ENCODE measurements at places on chromosomes 11 and 22.

- DNase-seq: no peak
These were observed 96.1 kb upstream of the CD44 start for GRCh38 chr11:35042913-35043312.

GRCh38 chr11:72781313-72782080, 12.3 kb downstream of the STARD10 start:
- DNase-seq: no peak

- no peak for DNase-seq
These were observed 1137.0 kb downstream of the FAM181B start for GRCh38 chr11:81596704-81597103.

- DNase-seq: no peak
These were observed 109.9 kb downstream of the EMSY start for GRCh38 chr11:76554767-76555166.

GRCh38 chr11:14094481-14095037, 132.0 kb downstream of the SPON1 start:
- DNase-seq: no peak

- DNase-seq: no peak
These were observed 181.0 kb downstream of the INSC start for GRCh38 chr11:15295695-15296094.

GRCh38 chr11:100774132-100774531, 87.0 kb downstream of the ARHGAP42 start:
- no peak for DNase-seq

- peak; percentile 42 for DNase-seq
These were observed 15.6 kb upstream of the CYP2R1 start for GRCh38 chr11:14907411-14908213.

GRCh38 chr22:41963453-41964111, 5.7 kb upstream of the SEPTIN3 start:
- DNase-seq: peak; percentile 80

- DNase-seq: no peak
These were observed 138.6 kb upstream of the ARHGAP20 start for GRCh38 chr11:110850846-110851245.

- no peak for DNase-seq
These were observed 928 bp downstream of the FBXO7 start for GRCh38 chr22:32475468-32476010.

DNA sequence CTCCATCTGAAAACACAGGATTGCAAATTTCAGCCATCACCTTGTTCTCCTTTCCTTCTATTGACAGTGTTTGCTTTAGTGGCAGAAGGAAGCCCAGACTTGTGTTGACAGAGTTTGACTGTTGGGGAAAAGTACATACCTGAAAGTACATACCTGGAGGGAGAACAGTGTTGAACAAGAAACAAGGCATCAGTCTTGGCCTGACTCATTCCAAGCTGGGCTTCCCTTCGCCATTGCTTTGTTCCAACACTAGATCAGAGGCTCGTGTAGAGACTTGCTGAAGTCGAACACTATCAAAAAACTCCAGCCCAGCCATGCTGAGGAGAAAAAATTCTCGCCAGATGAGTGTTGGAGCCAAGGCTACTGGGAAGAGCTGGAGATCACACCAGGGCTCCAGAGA, 133.4 kb downstream of the BBOX1 start:
- DNase-seq: no peak

- DNase-seq: no peak
These were observed 78.7 kb downstream of the SERGEF start for GRCh38 chr11:17934194-17934593.

DNA sequence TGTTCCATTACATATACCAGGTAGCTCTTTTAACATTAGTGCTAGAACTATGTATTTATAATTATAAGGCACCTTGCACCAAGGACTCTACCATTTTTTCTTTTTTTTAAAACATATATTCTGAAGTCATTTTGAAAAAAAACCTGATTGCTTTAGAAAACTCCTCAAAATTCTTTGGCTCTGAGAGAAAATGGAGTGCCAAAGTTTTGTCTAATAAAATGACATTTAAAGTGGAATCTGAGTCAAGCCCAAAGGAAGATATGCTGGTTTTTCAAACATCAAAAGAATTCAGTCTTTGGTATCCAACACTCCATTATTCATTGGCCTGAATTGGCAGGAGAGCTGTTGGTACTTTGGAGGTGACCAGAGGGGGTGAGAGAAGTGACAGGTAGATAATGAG, 116.5 kb downstream of the ME3 start:
- no peak for DNase-seq

DNA sequence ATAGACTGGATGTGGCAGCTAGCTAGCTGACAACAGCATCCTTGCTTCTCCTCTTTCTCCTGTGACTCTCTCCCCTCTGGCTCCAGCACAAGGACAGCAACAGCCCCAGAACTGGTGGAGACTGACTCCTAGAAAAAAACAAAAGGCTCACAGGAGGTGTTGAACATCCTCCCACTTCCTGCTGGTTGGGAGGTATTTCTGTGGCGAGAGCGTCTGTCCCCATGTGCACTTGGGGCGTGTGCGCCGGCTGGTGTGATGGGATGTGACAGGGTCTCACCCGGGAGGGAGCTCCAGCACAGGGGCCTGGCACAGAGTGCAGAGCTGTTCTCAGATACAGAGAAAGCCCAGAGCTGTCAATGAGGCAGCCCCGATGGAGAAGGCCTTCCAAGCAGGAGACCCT, 107.2 kb upstream of the E2F8 start:
- no peak for DNase-seq

GRCh38 chr22:37740455-37741311, 43.8 kb downstream of the TRIOBP start:
- no peak for DNase-seq

DNA sequence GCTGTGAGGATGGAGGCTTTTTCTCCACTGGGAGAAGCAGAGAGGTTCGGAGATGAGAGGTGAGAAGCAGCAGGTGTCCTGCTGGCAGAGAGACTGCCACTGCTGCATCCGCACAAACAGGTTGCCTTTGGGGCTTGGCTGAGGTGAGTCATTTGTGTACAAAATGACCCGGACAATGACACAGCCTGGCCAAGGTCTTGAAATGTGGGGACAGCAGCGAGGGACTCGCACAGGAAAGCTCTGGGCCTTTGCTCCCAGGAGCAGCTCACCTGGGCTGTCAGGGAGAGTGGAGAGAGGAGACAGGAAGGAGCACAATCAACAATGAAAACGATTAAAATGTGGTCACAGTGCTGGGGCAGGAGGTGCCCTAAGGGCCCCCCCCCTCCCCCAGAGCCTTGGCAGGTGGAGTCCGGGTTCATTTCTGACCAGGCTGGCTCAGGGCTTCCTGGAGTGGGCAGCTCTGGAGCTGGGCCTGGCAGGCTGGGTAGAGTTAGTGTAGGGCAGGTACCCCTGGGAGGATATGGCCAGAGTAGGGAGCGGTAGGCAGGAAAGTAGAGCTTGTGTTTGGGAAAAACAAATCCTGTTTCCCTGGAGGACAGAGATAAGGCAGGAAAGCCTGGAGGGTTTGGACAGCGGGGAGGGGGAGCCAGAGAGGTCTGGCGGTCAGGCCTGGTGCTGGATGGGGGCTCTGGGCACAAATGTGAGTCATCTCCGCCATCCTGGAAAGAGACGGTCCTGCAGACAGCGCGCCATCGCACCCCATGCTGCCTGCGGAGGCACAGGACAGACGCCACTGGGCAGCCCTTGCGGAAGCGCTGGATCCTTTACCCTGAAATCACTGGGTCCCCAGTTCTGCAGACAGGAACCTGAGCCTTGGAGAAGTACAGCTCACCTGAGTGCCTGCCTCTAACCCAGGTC, 37.8 kb upstream of the CELSR1 start:
- DNase-seq: no peak

DNA sequence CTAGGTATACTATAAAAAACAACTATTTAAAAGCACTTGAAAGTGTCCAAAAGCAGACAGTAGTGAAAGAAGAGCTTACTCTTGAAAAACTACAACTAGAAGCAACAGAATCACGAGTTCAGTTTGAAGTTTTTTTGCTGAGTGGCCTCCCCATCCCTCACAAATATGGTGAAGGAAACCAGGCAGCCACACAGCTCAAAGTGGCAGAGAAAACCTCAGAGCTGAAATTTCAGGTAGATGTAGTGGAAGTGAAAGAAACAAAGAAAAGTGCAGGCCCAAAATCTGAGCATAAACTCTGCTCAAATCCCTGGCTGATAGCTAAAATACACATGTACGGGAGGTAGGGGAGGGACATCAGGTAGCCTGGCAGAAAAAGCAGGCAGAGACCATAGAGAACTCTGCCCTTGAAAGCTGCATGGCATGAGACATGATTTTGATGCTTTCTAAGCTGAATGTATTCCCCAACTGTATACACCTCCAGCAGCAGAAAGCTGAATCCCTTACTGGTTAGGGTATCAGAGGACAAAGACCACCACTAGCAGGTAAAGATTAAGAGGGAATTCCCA, 12.1 kb downstream of the BTBD10 start:
- DNase-seq: no peak

DNA sequence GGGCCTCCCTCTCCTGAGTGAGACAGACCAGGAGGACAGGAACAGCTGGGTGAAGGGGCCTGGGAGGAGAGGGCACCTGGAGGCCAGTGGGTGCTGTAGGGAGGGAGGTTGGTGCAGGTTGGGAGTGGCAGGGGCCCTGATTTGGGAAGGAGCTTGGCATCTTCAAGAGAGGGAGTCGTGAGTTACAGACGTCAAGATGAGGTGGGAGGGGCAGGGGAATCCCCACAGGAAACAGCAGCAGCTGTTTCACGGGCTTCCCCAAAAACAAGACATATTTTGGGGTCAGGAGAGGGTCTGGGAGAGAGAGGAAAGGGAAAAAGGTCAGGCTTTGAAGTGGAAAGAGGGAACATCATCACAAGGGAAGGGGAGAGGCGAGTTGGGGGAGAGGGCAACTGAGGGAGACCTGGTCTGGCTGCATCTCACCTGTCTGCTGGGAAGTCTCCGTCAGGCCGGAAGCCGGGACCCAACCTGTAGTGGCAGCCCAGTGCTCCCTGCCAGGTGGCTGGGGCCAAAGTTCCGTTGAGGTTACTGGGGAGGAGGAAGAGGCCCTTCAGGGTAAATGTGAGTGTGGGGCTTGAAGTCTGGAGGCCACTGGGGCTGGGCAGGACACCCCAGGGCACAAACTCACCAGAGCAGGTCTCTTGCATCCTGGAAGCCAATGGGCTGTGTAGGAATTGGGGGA, 4.4 kb downstream of the NAALADL1 start:
- DNase-seq: no peak

GRCh38 chr11:37509506-37509905, 911.5 kb upstream of the RAG2 start:
- no peak for DNase-seq

GRCh38 chr11:127071606-127072005, 71.0 kb upstream of the KIRREL3 start:
- no peak for DNase-seq

- no peak for DNase-seq
These were observed 69.7 kb upstream of the SEPTIN5 start for GRCh38 chr22:19644314-19645223.

DNA sequence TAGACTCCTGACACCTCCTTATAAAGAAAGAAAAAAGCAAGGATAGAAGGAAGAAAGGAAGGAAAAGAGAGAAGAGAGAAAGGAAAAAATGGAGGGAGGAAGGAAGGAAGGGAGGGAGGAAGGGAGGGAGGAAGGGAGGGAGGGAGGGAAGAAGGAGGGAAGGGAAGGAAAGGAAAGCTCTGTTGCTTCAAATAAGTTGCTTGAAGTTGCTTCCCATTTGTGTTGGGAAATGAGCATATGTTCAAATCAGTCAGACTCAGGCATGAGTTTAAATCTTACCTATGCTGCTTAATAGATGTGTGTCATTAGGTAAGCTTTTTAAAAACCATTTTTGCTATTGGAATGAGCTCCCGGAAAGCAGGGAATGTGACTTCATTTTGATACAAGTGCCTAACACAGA, 6.6 kb upstream of the GAS2 start:
- DNase-seq: no peak

DNA sequence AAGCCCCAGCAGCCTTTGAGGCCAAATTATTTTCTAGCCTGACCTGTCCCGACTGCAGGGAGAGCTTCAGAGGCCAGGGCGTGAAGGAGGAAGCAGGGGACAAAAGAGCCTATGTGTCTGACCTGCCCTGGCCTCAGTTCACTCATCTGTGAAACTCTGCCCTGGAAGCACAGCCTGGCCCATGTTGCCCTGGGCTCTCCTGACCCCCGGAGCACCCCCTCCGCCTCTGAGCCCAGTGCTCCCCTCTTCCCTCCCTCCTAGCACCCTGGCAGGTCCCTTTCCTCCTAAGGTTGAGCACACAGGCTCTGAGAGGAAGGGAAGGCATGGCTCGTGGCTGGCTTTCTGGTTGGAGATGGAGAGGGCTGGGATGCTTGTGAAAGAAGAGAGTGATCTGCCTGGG, 3.4 kb upstream of the A4GALT start:
- no peak for DNase-seq

DNA sequence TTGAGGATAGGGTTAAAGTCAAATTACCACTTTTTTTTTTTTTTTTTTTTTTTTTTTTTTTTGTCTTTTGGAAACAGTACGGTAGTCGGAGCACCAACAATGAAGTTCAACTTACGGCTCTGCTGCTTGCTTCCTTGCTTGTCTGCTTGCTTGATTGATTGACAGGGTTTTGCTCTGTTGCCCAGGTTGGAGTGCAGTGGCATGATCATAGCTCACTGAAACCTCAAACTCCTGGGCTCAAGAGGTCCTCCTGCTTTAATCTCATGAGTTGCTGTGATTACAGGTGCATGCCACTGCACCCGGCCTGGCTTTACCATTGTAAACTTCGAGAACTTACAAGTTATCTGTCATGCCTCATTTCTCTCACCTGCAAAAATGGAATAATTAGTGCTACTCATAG, 5.8 kb downstream of the SGSM3 start:
- no peak for DNase-seq

GRCh38 chr11:2520736-2521035, 75.9 kb downstream of the KCNQ1 start:
- no peak for DNase-seq

DNA sequence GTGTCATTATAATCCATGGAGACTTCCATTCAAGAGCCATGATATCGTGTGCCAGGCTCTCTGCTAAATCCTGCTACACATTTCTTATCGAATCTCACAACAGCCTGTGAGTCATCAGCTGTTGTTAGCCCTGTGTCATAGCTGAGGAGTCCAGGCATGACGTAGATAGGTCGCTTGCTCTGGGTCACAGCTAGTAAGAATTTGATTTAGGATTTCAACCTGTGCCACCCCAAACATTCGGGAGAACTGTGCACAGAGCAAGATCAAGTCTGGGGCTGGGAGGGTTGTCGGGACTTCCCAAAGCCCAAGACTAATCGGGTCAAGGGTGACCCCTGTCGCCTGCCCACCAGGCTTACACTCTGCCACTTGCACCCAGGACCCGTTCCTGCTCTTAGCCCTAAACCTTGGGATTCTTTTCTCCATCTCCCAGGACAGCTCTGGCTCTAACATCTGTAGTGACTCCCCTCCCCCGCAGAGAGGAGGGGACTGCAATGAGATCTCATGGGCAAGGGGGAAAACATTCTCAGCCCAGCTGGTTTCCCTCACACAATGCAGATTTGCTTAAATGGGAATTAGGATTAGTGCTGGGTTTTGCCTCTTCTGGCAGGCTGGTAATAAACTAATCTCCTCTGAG, 34.3 kb downstream of the TSPAN18 start:
- no peak for DNase-seq

Data from globus pallidus (tissue), 1 donor.